A549 (cell line): ENCODE measurements at places on chromosomes 2 and 18.
A peak's percentile ranks its signal among the peaks of the same experiment; 100 is the strongest.

DNA sequence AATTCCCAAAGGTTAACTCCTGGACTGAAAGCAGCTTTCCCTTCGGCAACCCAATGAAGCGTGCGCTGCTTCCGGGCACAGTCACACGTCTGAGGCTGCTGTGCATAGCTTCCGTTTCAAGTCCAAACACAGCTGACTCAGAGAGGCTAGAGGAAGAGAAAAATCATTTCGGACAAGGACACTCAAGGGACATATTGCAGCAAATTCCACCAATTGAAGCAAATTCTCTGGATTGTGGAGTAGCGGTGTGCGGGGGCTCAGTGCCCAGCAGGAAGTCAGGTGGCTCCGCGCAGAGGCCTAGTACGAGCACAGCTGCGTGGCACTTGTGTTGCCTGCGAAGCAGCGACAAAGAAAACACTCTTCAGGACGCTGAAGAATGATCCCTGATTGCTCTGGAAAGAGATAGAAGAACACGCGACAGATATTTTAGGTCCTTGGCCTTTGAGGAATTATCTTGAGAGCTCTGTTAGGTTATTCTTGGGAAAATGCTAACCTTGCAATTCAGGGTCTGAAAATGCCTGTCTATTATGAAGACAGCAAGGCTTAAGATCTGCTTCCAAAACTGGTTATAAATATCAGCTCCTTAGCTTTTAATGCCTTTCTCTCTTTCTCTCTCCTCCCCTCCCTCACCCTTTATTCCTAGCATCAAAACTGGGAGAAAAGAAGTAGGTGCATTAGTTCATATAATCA, 352.6 kb upstream of the DLGAP1 start:
- no peak for DNase-seq

- peak; percentile 76 for DNase-seq
These were observed 35.3 kb upstream of the PPP1CB start for GRCh38 chr2:28716265-28716865.

DNA sequence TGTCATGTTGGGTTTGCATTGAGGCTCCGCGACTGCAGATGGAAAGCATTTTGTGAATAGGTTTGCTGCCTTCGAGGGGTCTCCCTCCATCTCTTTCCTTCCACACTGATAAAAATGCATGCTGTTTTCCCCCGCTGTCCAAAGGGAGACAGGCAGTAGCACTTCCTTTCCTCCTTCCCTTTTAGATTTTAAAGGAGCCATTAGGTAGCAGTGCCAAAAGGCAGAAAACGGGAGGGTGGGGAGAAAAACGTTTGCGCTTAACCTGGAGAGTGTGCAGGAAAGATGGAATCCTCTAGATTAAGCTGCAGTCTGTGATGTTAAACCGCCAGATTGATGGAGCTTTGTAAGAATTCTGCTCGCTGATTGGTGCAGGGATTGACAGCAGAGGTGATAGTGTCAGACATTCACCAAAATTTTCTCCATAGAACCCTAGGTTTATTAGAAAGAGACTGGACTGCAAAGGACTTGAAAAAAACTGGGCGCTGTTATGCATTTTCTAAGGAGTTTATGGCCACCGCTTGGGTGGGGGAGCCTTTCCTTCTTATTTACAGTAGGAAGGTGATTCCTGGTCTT, 688 bp downstream of the MAPRE2 start:
- no peak for DNase-seq

DNA sequence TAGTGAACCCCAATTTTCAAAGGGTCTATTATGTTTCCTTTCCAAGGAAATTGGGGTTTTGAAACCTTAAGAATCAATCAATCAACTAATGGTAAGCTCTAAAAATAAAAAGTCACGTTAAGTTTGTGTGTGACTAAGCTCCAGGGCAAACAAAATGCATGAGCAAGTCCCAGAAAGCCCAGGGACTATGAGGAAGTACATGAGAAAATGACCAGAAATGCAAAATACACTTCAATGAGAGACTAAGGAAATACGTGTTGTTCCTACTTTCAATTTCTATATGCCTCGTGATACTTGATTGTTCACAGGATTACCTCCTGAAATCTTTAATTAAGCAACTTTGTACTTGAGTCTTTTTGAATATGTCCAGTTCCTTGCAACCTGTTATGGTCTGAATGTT, 684.4 kb upstream of the SYT4 start:
- DNase-seq = no peak

DNA sequence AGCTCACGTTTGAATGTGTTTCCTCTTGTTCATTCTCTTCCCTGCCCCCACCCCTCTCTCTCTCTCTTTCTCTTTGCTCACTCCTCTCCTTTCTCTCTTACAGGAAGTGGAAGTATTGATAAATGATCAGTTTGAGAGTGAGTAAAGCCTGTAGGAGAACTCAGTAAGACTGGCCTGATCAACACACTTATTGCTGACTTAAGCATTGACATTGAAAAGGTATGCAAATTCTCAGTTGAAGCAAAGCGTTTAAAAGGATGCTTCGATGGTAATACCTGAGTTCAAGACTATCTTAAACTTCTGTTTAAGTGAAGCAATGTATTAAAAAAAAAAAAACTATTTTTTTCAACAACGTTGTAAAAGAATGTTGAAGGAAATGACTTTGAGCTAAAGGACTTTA, 115.7 kb upstream of the DDX18 start:
- no peak for DNase-seq

- no peak for DNase-seq
These were observed 458.8 kb downstream of the SETBP1 start for GRCh38 chr18:45139478-45139877.
